Airway epithelial cell (primary cell): ENCODE measurements at places on chromosomes 12 and 14. TPM values are rescaled to one million over a fixed set of nuclear protein-coding genes. Genes with fewer than 3 reads are reported as not detected.

Gene PSME2
- 54.1 and 80.0 TPM in 2 replicates for total RNA-seq

Gene COX8C
- total RNA-seq, result not detected in 2 replicates

Gene TROAP
- total RNA-seq, result 15.6 and 19.0 TPM in 2 replicates

Gene C1R
- total RNA-seq, result 8.7 and 8.8 TPM in 2 replicates

Gene NPFF
- not detected in 2 replicates for total RNA-seq

Gene CATSPERB
- total RNA-seq, result 0.42 and 1.6 TPM in 2 replicates

Gene TNS2
- total RNA-seq, result 12.1 and 21.1 TPM in 2 replicates
